ENCODE measurements at places on chromosomes 7 and 10. TPM values are rescaled to one million over a fixed set of nuclear protein-coding genes. Genes with fewer than 3 reads are reported as not detected.

DNA sequence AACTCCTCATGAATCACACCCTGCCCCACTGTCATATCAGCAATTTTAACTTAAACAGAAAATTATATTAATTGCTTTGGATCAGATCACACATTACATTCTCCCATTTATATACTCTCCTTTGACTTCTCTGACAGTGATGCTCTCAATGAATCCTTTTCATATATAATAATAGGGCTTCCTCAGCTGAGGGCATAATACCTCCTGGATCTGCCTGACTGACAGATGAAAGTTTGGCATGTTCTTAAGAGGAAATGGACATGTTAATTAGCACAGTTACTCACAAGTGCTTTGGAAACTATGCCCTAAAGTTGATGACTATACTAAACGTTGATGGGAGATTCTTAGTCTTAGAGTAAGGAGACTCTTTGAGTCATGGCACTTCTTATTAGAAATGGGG lies 478.2 kb upstream of the LRRN3 start:
- DNase-seq = no peak

- no peak for DNase-seq
Observed at GRCh38 chr7:143041346-143041745, 10.8 kb upstream of the OR6V1 start.

GRCh38 chr10:29583674-29584073 lies 51.1 kb downstream of the SVIL start:
- no peak for DNase-seq

DNA sequence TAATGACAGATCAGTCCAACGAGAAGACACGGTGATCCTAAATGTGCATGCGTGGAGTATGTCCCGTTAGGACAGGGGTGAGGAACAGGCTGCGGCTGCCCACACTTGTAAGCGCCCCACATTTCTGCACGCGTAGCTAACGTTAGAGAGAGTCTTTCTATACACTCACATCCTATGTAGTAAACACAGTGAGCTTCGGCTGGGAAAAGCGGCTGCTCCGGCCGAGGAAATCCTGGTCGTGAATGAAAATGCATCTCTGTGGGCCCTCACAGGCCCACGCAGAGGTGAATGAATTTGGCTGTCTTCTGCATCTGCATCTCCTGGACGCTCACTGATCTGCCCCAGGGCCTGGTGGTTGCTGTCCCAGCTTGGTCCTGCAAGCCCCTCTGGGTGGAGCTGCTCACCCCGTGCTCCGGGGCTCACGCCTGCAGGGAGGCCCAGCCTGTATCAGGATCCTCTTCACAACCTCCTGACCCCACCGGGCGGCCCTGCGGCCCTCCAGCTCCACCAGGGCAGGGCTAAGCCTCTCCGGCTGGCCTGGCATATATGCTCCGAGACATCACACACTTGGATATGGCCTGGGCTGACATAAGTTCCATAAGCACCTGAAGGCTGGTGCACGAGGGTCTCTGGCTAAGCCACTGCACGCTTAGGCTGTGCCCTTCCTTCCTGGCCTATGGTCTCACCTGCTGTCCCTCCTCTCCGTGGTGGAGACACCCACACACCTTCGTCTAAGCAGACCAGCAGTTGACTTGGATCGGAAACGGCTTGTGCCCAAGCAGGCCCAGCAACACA lies 117.9 kb upstream of the DIP2C start:
- DNase-seq = no peak

DNA sequence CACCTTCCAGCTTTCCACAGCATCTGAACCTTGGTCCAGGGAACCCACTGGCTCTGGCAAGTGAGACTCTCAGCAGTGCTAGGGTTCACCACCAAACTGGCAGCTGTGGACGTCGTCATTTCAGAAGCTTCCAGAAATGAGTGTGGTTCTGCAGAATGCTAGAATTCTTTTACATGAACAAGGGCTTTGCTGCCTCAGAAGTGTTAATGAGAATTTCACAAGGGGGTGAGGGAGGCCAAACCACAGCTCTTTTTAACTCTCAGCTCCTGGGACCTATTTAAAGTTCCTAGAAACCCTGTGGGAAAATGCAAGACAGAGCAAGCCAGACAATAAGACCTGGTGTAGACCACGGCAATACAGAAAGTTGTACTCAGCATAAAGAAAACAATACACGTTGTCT lies 129.3 kb upstream of the BET1 start:
- no peak for DNase-seq

GRCh38 chr10:13637303-13637856 lies 50.6 kb downstream of the PRPF18 start:
- no peak for DNase-seq

DNA sequence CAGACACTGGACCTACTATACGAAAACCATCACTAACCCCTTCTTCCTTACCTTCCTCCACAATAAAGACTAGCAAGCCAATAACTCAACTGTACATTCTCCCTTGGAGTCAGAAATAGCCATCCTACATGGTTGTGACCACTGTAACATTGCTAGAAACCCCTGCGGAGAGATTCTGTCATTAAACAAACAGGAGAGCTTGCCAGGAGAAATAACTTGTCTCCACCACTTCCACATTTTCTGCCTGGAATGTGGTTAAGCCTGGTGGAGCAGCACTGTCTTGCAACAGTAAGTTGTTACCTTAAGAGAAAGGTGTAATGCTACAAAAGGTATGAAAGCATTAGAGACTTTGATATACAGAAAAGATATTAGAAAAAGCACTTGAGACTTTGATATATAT lies 45.8 kb downstream of the THSD7A start:
- DNase-seq = no peak

DNA sequence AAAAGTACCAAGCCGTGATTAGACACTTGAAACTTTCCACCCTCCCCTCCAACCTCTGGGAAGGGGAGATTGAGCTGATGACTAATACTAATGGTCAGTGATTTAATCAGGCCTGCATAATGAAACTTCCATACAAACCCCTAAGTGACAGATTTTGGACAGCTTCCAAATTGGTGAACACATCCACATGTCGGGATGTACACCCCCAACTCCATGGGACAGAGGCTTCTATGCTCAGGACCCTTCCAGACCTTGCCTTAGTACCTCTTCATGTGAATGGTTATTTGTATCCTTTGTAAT lies 4.8 kb downstream of the NUB1 start:
- DNase-seq = no peak

DNA sequence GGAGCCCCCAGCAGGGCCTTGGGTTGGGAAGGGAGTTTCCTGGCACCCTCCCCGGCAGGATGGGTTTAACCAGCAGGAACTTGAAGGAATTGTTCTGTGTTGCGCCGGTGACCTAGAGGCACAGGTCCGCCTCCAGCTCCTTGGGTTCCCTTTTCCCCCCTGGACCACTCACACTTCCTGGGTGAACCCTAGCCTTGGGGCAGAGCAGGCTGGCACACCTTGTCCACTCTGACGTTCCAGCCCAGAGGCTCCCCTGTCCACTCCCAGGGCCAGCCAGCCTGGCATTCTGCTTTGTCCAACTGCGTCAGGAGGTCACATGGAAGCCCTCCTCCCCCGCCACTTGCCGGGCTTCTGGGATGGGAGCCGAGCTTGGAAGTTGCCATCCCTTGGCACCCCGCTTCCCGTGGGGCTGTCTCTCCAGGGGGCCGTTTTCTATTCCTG lies 25.8 kb downstream of the TMEM120A start:
- no peak for DNase-seq

GRCh38 chr10:121804460-121804859 lies 123.4 kb downstream of the ATE1 start:
- DNase-seq = no peak

- DNase-seq = no peak
Observed at GRCh38 chr7:68559518-68559917, 1038.8 kb upstream of the AUTS2 start.

- no peak for DNase-seq
Observed at GRCh38 chr7:18828994-18829857, 288.2 kb downstream of the TWIST1 start.

GRCh38 chr7:43390576-43390975 lies 192.3 kb upstream of the STK17A start:
- DNase-seq = no peak

- DNase-seq = no peak
Observed at GRCh38 chr7:24477398-24478136, 95.7 kb upstream of the PALS2 start.

GRCh38 chr7:136664537-136664936 lies 203.9 kb upstream of the CHRM2 start:
- no peak for DNase-seq

DNA sequence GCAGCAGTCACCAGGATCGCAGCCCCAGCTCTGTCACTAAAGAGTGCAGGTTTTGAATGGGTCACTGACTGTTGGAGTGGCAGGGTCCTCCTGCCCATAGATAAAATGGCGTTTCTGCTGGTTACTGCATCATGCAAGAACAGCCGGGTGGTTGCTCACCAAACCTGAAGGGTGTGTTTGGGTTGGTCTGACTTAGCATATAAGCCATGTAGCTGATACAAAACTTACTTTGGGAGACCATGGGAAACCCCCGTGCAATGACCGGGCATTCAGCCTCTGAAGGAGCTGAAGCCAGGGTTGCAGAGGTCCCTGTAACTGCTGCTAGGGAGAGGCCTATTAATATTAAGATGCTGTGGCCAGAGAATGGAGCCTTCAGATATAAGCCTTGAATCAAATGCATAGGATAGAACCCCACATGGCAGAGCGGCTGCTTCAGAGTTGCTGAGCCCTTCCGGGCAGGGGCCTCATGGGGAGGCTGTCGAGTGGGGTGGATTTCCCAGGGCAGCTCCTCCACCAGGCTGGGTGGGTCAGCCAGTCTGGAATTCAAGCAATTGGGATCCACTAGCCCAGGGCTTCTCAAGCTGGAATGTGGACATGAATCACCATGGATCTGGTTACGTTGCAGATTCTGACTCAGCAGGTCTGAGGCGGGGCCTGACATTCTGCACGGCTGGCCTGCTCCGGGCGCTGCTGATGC lies 70.9 kb upstream of the CTBP2 start:
- DNase-seq = no peak

The ARHGAP21 gene
- total RNA-seq = 57.9 TPM

The RNF32 gene
- total RNA-seq = not detected

The NRP1 gene
- total RNA-seq = 175 TPM

The FAM20C gene
- total RNA-seq = 23.8 TPM

The GSDME gene
- total RNA-seq = 5.3 TPM

The CALML5 gene
- not detected for total RNA-seq

The NACAD gene
- total RNA-seq = 3.5 TPM

The GBX1 gene
- 1.5 TPM for total RNA-seq

The LIPM gene
- not detected for total RNA-seq

The WASHC2A gene
- total RNA-seq = 46.7 TPM

The RBM20 gene
- 114 TPM for total RNA-seq

The BLNK gene
- total RNA-seq = 1.3 TPM

The GRID2IP gene
- not detected for total RNA-seq

The RAMP3 gene
- total RNA-seq = 36.0 TPM
